PC-9 (cell line): ENCODE measurements at places on chromosomes 16 and 17. TPM values are rescaled to one million over a fixed set of nuclear protein-coding genes. Genes with fewer than 3 reads are reported as not detected.

- DNase-seq = no peak
- no peaks in the 10 kb centered on the region for H3K36me3 ChIP-seq
- peaks cover 37% of the 10 kb centered on the region for H3K27me3 ChIP-seq
- no peak overlapping the region for H3K27ac ChIP-seq
- H3K4me1 ChIP-seq = no peaks in the 10 kb centered on the region
Measured at GRCh38 chr16:49652456-49653172, 203.3 kb downstream of the ZNF423 start.

METRNL gene
- total RNA-seq = 44.6 and 61.7 TPM in 2 replicates

GAS2L2 gene
- total RNA-seq = not detected in 2 replicates

SLC5A2 gene
- 0.13 and 0.60 TPM in 2 replicates for total RNA-seq

DNA sequence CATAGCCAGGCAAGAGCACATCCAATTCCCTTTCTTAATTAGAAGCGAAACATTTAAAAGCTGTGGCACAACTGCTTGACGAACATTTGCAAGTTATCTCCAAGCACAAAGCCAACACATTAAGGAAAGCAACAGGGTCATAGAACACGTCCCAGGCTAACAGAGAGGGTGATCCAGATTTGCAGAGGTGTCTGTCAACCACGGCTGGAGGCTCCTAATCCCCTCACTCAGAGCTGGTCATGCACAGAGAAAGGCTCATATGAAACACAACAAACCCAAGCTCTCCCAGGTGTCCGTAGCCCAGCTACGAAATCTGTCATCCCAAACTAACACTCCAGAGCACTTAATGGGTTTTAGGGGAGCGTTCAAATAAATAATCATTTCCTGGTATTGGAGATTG lies 276.1 kb downstream of the SLC39A11 start:
- no peaks in the 10 kb centered on the region for H3K4me1 ChIP-seq
- no peaks in the 10 kb centered on the region for H3K36me3 ChIP-seq
- no peak overlapping the region for H3K27ac ChIP-seq
- no peaks in the 10 kb centered on the region for H3K27me3 ChIP-seq

DNA sequence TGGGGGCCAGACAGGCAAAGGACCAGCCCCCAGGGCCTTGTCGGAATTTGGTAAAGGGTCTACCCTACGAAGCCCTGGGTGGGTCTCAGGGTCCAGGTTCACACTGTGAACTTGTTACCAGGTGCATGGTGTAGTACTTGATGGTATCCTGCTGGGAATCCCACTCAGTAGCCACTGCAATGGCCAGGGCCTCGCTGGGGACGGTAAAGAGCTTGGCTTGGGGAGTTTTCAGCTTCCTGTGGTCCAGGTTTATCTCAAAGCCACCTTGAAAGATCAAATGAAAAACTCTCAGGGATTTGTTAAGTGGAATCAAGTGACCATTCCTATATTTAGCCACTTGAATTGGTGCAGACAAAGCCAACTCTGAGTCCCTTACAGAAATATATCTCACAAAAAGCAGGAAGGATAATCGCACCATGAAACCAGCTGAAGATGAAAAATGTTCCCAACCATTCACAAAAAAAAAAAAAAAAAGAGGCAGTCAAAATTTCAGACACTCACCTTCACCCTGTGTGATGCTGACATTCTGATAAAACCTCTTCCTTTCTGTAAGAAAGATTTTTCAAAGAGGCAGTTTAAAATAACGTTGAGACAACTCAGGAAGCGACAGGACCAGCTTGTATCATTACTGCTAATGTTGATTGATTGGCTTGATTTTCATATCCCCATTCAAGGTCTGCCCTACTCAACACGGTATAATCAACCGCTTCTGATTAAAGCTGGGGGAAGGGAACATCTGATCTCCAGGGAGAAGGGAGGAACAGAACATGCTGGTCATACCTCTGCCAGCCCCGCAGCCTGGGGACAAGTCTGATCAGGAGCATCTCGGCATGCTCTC lies 10.6 kb downstream of the ATPAF2 start:
- no peak overlapping the region for H3K27ac ChIP-seq
- H3K36me3 ChIP-seq = no peaks in the 10 kb centered on the region
- H3K4me1 ChIP-seq = peaks cover 35% of the 10 kb centered on the region
- no peak overlapping the region for H3K4me3 ChIP-seq
- DNase-seq = no peak
- no peaks in the 10 kb centered on the region for H3K27me3 ChIP-seq

DNA sequence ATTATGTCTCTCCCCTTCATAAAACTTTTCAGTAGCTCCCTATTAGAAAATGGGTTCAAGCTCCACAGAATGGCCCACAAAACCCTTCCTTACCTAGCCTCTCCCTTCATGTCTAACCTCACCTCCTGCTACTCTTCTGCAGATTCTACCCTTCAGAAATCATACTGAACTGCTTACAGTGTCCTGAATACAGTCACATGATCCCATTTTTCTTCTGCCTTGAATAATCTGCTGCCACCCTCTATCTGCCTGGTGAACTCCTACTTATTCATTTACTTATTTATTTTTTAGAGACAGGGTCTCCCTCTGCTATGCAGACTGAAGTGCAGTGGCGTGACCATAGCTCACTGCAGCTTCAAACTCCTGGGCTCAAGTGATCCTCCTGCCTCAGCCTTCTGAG lies 15.0 kb downstream of the LASP1NB start:
- no peak overlapping the region for H3K27ac ChIP-seq
- H3K4me1 ChIP-seq = no peaks in the 10 kb centered on the region
- H3K36me3 ChIP-seq = no peaks in the 10 kb centered on the region
- H3K27me3 ChIP-seq = no peaks in the 10 kb centered on the region
- no peak overlapping the region for H3K4me3 ChIP-seq
- DNase-seq = no peak

PIGQ gene
- total RNA-seq = 72.5 and 96.1 TPM in 2 replicates
